DMS79 (cell line): ENCODE measurements at places on chromosomes 11 and 22.

- no peak for DNase-seq
Measured at GRCh38 chr11:48047616-48048015, 67.3 kb downstream of the PTPRJ start.

- DNase-seq: no peak
Measured at GRCh38 chr11:28490773-28491382, 382.7 kb downstream of the METTL15 start.

GRCh38 chr11:48001438-48002021 is 21.2 kb downstream of the PTPRJ start:
- DNase-seq: no peak

DNA sequence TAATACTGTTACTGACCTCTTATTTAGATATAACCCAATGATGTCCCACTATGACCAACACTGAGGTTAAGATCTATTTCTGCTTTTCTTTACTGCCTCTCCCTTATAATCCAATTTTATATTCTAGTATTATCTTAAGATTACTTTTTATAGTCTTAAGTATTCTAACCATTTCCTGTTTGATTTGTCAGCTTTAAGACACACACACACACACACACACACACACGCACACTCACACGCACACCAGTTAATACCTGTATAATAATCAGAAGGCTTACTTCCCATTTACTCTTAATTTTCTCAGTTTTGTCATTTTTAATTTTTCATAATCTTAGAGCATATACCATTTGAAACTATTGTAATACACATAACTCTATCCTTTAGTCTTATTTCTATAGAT is 226.0 kb upstream of the C11orf87 start:
- DNase-seq: no peak

GRCh38 chr11:36558571-36559413 is 9.0 kb upstream of the RAG1 start:
- DNase-seq: no peak
